H9 (cell line): ENCODE measurements at places on chromosomes 1 and 21. TPM values are rescaled to one million over a fixed set of nuclear protein-coding genes. Genes with fewer than 3 reads are reported as not detected.

- no peak for DNase-seq
These were observed 107.5 kb upstream of the SERTAD4 start for GRCh38 chr1:210125143-210125542.

DNA sequence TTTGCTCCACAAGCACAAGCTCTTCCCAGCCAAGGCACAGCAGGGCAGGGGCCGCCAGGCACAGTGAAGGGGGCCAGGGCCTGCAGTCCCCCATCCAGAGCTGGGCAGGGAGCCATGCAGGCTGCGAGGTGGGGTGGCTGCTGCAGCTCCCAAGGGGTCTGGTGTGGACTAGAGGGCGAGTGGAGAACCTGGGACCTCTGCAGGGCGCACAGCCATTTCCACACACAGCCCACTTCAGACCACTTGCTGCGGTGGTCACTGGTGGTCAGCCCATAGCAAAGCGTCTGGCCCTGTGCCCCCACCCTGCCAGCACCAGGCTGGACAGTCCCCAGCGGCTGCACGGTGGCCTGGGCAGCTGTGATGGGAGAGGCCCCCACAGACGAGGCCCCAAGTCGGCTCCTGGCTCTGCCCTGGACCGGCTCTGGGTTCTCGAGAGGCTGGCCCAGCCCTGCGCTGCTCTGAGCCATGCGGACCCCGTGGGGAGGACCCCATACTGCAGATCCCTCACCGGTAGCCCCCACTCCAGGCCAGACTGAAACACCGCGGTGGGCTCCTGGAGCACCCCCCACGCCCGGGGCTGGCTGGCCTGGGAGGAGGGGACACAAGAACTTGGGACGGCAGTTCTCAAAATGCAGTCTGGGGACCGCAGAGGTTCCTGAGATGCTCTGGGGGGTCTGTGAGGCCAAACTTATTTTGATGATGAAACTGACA lies 47.1 kb upstream of the COL6A2 start:
- no peak for DNase-seq

GRCh38 chr1:59815892-59816291 lies 1.1 kb downstream of the HOOK1 start:
- no peak for DNase-seq

GRCh38 chr1:63868268-63868781 lies 94.5 kb downstream of the ROR1 start:
- no peak for DNase-seq

- no peak for DNase-seq
These were observed 16.1 kb downstream of the SSU72 start for GRCh38 chr1:1558591-1558990.

DNA sequence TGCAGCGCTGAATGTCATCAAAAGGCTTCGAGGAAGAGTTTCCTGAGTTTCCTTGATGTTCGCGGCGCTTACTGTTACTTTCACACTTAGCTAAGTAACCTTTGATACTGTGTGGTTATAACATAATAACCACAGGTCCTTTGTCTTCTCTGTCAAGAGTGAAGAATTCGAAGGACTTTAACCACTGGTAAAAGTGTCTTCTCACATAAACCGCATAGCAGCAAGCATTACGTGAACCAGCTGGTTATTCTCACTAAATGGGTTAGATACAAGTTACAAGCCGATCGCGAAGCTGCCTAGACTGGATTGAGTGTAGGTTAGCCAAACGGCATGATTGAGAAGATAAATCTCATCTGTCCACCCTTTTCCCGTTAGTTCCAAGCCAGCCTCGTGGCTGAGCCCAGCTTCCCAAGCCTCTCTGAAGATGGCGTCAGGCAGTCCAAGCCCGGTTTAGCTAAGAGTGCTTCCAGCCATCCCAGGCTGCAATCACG lies 18.3 kb upstream of the IFNGR2 start:
- DNase-seq: no peak

GRCh38 chr1:60277269-60277668 lies 203.7 kb upstream of the C1orf87 start:
- no peak for DNase-seq

DNA sequence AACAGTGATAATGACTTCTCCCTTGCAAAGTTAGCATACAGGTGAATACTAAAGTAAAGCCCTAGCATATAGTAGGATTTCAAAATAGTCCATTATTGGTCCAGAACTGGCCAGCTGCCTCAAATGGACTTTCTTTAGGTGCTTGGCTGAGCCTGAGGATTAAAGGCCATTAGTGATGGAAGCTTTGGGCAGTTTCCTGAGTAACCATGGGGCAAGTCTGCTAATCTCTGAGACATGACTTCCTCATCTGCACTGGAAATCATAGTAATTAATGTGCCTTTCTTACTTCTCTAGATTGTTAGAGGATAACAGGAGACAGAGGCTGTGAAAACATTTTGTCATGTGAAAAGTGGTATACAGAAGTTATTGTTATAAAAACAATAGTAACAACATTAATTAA lies 156.5 kb upstream of the UBE2U start:
- no peak for DNase-seq

DNA sequence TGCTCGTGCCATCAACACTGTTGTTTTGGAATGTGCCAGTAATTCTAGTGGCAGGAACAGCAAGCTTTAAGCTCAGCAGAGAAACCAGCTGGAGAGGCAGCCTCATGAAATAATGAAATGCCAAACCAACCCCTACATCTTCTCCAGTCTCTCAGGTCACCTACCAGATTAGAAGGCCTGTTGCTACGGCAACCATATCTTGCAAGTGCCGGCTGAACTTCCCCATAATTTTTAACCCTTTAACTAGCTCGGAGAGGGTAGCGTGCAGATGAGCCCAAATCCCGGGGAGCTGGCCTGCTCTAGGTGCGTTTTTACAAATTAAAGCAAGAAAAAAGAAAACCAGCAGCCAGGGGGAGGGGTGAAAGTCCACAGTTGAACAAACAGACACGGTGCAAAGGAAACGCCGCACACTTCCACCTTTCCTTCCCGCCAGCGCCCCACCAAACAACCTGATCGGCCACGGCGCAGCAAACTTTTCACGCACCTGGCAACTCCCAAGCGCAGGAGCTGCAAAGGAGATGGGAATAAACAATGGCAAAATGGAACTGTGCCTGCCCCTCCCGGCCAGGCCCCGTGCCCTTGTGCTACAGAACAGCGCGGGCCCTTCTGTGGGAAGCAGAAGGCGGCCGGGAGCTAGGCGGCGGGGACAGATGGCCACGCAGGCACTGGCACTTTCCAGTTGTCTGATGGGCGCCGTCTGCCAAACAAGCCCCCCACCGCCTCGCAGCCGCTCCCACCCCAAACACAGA lies 50.1 kb downstream of the SSBP3 start:
- DNase-seq: no peak

The BEND5 gene
- total RNA-seq: 4.8 and 5.6 TPM in 2 replicates

The LHX8 gene
- not detected in 2 replicates for total RNA-seq
